ENCODE measurements at places on chromosomes 5 and 9.

GRCh38 chr5:135476615-135477581 is 24.7 kb upstream of the TIFAB start:
- no peak for DNase-seq

- no peak for DNase-seq
Measured at GRCh38 chr9:134787601-134788531, 92.7 kb upstream of the FCN2 start.

- DNase-seq, result no peak
Measured at GRCh38 chr5:59582746-59583145, 310.8 kb downstream of the PDE4D start.

GRCh38 chr9:100586093-100586492 is 8.2 kb downstream of the CAVIN4 start:
- DNase-seq, result no peak

- DNase-seq, result no peak
Measured at GRCh38 chr5:139861021-139861888, 65.6 kb downstream of the PSD2 start.

DNA sequence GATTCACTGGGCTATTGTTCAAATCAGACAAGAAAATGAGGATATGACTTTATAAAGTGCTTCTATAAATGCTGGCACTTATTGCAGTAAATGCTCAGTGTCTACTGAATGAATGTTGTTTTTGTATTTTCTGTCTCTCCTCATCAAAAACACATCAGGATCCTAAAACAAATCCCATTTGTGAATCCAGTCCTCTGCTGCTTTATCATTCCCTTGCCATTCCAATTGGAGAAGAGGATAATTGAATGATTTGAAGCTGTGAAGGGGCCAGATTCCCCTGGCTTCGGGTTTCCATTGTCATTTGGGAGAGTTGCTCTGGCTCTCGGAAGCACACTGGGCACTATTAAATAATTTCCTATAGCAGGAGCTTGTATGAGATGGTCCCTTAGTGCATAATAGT is 666.8 kb downstream of the ACTL7B start:
- no peak for DNase-seq

DNA sequence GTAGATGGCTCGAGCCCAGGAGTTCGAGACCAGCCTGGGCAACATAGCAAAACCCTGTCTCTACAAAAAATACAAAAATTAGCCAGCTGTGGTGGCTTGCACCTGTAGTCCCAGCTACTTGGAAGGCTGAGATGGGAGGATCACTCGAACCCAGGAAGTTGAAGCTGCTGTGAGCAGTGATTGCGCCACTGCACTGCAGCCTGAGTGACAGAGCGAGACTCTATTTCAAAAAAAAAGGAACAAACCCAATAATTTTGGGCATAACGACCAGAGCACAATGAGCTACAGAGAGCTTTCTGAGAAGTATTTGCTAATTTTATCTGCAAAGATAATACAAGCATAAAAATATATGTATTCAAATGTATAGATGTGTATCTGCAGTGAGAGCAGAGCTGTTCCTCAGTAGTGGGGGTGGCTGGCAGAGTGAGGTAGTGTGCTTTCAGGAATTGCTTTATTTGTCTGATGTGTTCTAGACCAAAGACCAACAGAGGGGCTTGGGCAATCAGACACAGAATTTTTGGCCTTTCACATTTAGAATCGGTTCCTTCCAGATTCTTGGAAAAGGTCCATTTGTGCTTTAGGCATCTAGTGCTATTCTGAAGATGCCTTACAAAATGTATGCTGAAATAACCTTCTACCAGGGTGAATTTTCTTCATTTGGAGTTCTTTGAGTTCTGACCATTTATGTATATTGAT is 5.2 kb downstream of the DOCK8 start:
- no peak for DNase-seq

DNA sequence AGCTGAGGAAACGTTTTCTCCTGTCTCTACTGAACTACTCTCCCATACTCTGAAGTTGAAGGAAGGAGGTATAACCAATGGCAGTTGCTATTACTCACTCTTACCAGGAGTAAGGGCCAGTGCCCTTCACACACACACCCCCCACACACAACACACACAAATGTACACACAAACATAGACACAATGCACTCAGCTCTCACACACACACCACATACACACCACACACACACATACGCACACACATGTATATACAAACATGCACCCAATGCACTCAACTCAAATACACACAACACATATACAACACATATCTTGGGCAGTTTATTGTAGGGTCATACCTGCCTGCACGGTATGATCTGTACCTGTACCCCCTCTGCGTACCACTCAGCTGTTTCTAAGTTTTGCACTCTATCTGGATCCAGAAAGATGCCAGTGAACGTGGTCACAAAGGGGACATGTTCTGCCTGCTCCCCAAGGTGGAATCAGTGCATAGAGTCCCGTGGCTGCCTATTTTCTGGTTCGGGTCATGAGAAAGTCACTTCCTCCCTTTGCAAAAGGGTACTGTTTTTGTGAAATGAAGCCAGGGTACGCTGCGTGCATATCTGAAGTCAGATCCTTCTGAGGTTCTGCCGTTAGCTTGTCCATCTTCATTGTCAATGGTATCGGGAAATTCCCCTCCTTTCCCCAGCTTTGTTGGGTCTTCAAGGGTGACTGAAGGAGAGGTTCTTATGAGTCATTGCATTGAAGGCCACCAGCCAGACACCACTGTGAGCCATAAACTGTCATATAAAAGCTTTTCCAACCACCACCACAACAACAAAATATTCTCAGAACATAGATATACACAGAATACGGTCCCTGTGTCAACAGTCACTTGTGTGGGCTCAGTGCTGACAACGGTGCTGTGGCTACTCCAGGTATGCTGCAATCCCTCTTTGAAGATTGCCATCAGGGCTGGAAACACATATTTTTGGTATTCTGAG is 131.9 kb downstream of the UGCG start:
- no peak for DNase-seq

GRCh38 chr9:98450496-98450895 is 195.0 kb upstream of the TBC1D2 start:
- DNase-seq, result no peak

- no peak for DNase-seq
Measured at GRCh38 chr5:107658528-107658927, 12.2 kb downstream of the EFNA5 start.

DNA sequence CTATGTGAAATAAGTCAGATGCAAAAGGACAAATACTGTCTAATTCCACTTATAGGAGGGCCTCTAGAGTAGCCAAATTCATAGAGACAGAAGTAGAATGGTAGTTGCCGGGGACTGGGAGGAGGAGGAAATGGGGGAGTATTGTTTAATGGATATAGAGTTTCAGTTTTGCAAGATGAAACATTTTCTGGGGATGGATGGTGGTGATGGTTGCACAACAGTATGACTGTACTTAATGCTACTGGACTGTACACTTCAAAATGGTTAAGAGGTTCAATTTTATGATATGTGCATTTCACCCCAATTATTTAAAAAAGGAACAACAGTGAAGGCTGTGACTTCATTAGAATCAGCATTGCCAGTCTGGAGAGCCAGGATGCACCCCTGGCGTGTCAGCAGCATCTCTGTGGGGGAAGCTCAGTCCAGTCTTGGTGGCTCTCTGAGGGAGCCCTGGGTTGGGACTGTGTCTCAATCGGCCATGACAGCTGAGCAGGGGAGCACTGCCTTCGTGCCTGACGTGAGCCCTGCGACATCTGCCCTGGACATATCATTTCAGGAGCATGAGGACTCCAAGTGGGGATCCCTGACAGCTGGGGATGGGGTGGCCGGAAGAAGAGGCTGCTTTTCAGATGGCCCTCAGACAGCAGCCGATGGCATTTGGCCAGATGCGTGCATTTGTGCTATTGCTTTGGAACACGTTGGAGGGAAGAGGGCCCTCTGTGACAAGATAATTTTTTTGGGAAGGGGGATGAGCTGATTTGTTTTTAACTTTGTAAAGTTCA is 130.8 kb upstream of the STC2 start:
- no peak for DNase-seq

- DNase-seq, result no peak
Measured at GRCh38 chr9:83424831-83425230, 113.4 kb downstream of the FRMD3 start.

DNA sequence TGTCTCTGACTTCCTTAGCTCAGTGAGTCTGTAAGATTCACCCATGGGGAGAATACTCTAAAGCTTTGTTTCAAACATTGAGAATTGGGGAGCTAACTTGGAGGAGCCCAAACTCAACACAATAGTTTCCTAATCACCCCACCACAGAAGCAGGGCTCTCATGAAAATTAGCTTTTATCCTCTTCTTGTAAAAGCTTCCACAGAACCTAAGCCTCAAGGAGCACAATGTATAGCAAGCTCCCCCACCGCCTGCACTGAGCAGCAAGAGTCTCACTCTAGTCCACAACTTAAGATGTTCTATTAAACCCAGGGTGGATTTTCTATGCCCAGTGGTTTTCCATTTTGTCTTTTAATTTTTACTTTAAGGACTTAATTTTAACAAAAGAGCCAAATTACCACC is 48.9 kb upstream of the GRHPR start:
- DNase-seq, result no peak

GRCh38 chr9:29816954-29817703 is 2243.8 kb upstream of the C9orf72 start:
- no peak for DNase-seq

DNA sequence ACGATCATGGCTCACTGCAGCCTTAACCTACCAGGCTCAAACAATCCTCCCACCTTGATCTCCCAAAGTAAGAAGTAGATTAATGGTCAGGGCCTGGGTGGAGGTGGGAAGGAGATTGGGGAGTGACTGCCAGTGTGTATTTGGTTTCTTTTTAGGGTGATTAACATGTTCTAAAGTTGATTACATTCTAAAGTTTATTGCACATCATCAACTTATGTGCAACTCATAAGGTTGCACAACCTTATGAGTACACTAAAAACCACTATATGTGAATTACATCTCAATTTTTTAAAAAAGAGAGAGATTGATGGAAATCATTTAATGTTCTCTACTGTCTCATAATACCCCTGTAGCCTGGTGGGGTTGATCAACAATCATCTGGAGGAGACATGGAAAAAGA is 218.1 kb downstream of the AOPEP start:
- DNase-seq, result no peak

DNA sequence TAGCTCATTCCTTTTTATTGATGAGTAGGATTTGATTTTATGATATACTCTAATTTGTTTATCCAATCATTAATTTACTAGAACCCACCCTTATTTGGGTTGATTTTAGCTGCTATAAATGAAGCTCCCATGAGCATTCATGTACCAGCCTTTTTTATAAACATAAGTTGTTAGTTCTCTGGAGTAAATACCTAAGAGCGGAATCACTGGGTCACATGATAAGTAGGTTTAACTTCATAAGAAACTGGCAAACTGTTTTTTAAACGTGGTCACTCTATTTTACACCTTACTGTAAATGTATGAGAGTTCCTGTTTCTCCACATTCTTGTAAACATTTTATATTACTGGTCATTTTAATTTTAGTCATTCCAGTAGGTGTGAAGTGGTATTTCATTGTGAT is 364.6 kb downstream of the NPR3 start:
- no peak for DNase-seq
